Activated gamma-delta T cell (primary cell): ENCODE measurements at places on chromosomes 11 and 22.

DNA sequence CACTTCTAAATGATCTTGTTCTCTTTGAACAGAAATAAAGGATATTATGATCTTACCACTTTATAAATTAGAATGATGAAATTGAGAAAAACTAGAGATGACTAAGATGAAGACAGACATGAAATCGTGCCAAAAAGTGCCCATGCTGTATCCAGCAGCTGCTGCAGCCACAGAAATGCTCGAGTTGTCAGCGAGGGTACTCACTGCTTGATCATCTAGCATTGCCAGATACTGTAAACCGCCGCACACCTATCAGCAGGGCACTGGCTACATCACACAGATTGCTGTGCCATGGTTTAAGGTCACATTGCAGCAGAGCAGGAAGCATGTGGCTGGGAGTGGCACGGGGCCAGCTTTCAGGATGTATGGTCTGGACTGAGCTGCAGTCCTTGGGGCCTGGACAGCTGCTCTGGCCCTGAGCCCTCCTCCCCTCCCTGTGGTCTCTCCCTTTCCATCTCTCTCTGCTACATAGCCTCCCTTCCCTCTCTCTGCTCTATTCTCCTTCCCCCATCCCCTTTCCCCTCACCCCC is 51.0 kb upstream of the SEPTIN5 start:
- DNase-seq = no peak

DNA sequence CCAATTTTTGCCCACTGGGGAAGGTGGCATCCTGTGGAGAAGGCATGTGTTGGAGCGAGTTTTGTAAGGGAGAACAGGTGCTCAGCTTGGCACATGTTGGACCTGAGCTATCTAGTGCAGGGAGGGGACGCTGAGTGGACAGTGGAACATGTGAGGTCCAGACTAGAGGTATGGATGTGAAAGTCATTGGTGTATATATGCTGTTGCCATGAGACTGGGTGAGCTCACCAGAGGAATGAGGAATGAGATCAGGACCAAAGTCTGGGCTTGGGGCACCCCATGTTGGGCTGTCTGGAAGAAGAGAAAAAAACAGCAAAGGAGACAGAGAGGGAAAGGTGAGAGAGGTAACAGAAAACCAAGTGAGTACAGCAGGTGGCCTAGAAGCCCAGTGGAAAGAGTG is 12.3 kb upstream of the SYT7 start:
- DNase-seq = no peak

GRCh38 chr11:20008190-20008870 is 151.9 kb downstream of the DBX1 start:
- DNase-seq = no peak

DNA sequence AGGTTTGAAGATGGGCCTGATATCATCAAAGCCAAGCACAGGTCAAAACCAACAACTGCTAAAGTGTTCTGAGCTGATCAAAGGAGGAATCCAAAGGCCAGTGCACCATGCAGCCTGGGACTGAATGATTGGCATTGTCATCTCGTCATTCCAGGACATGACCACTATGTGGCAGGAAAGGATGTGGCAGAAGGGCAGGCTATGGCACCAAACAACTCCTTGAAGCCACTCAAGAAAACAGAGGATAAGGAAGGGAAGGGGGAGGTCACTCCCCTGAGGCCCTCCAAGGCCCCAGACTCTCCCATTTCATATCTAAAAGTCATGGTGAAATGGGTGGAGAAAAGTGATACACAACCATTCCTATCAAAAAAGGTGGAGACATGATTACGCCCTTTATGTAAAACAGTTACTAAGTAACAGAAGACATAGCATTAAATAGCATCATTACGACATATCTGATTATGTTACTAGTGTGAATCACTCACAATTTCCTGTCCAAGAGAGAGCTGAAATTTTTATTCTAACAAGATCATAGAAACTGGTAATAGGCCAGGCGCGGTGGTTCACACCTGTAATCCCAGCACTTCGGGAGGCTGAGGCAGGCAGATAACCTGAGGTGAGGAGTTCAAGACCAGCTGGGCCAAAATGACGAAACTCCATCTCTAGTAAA is 49.3 kb downstream of the AHNAK start:
- no peak for DNase-seq

- no peak for DNase-seq
These were observed 711.6 kb downstream of the METTL15 start for GRCh38 chr11:28819741-28820140.

GRCh38 chr11:43486141-43486540 is 127.4 kb downstream of the TTC17 start:
- DNase-seq = no peak
